ENCODE measurements at places on chromosomes 12 and 14.

DNA sequence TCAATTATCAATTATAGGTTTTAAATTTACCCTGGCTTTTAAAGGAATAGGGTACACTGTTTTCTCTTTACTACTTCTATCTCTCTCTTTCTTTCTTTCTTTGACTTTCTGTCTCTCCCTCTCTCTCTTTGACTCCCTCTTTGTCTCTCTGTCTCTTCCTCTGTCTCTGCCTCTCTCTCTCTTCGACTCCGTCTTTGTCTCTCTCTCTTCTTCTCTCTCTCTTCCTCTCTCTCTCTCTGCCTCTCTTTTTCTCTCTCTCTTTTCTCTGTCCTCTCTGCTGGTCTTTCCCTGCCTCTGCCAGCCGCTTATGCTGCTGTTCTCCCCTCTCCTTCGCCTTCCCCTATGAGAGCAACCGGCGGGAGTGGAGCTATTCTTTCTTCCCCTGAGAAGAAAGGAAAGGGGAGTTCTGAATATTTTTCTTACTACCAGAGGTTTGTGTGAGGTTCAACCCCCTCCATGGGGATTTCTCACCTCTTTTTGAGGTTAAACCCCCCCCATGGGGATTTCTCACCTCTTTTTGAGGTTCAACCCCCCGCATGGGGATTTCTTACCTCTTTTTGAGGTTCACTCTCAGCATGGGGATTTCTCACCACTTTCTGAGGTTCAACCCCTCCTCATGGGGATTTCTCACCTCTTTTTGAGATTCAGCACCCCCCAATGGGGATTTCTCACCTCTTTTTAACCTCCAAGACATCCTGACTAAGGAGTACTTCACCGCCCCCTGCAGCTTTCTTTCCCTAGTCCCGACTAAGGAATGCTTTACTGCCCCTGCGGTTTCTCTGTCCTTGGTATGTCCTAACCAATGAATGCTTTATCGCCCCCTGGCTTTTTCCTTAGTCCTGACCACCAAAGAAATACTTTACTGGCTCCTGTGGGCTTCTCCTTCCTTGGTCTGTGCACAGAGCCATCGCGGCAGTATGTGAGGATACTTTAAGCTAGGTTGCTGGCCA, 27.4 kb upstream of the DDHD1 start:
- peak; percentile 29 for DNase-seq

- no peak for DNase-seq
Observed at GRCh38 chr12:51593539-51593938, 2.5 kb downstream of the SCN8A start.

DNA sequence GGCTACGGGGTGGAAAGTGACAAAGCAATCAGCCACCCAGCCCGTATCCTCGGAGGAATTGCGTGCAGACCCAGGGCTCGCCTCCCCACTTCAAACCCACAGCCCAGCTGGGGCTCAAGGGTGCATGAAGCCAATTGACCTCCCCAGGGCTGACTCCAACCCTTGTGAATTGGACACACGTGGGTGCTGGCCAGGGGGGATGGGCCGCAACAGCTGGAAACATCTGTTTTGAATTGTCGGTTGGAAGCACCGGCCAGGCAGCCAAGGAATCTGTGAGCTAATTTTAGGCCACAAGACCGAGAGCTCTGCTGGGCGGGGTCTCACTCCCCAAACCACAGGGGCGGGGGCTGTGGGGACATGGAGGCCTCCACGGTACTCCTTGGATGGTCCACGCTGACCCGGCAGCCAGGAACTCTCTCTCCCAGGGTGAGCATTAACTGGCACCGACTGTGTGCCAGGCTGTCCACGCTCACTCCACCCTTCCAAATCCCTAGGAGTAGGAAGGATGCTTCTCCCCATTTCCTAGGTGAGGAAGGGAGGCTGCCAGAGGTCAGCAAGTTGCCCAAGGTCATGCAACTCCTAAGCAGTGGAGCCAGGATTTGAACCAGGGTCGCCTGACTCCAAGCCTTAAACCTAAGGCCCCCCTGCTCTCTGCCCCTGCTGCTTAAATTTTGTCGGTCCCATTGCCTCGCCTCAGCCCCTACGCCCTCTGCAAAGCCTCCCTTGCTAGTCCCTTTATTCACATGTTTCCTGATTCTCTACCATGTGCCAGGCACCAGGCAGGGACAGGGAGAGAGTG, 11.9 kb upstream of the TMEM119 start:
- no peak for DNase-seq

DNA sequence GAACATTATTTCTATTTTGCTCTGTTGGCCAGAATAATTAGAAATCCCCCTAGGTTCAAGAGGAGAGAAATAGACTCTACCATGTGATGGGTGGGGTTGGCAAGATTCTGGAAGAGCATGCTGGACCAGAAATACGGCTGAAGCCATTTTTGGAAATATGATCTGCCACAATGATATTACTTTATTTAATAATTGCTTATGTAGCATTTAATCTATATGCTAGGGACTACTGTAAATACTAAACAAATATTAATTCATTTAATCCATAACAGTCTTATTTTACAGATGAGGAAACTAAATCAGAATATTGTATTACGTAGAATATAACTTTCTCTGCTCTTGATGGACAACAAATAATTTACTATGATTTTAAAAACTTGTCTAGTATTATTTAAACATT, 193.7 kb downstream of the RAD51B start:
- no peak for DNase-seq

GRCh38 chr12:3172124-3173007, 95.2 kb downstream of the TSPAN9 start:
- DNase-seq, result no peak

- DNase-seq, result no peak
Observed at GRCh38 chr14:32494609-32495434, 165.7 kb downstream of the AKAP6 start.

GRCh38 chr12:117646520-117646919, 285.1 kb upstream of the NOS1 start:
- no peak for DNase-seq

DNA sequence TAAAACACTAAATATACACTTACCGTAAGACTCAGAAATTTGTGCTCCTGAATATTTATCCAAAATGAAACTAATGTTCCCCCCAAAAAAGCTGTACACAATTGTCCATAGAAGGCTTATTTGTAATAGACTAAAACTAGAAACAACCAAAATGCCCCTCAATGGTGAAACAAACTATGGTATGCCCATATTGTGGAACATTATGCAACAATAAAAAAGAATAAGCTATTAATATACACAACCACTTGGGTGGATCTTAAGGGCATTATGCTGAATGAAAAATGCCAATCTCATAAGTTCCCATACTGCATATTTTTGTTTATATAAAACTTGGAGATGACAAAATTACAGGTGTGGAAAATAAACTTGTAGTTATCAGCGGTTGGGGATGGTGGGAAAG, 357.4 kb downstream of the KCNH5 start:
- no peak for DNase-seq

GRCh38 chr12:107875786-107876185, 101.3 kb downstream of the ASCL4 start:
- DNase-seq, result no peak

DNA sequence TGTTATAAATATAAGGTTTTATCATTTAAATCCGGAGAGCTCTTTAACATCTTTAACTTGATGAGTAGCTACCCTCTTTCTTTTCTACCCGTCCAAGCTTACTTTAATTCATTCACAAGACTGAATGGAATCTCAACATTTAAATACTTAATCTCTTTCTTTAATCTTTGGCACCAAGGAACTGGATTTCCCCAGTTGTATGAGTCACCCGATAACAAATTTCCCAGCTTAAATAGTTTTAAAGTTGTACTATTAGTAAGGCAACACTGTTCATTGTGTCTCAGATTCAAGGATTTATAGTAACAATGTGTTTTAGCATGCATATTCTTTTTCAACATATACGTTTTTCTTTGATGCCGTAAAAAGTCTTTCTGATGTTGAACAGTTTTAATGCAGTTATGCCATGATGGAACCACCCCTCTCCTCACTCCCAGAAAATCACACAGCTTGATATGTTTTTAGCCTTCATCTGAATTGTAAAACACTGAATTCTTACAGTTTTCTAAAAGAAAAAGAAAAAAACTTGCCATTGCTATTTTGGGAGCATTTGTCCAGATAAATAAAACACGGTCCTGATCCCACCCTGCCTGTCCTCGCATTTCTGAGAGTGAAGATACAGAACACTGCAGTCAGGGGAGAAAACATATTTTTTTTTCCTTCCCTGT, 16.0 kb upstream of the LRP6 start:
- DNase-seq, result no peak

GRCh38 chr12:122137681-122138080, 36.3 kb downstream of the IL31 start:
- no peak for DNase-seq

DNA sequence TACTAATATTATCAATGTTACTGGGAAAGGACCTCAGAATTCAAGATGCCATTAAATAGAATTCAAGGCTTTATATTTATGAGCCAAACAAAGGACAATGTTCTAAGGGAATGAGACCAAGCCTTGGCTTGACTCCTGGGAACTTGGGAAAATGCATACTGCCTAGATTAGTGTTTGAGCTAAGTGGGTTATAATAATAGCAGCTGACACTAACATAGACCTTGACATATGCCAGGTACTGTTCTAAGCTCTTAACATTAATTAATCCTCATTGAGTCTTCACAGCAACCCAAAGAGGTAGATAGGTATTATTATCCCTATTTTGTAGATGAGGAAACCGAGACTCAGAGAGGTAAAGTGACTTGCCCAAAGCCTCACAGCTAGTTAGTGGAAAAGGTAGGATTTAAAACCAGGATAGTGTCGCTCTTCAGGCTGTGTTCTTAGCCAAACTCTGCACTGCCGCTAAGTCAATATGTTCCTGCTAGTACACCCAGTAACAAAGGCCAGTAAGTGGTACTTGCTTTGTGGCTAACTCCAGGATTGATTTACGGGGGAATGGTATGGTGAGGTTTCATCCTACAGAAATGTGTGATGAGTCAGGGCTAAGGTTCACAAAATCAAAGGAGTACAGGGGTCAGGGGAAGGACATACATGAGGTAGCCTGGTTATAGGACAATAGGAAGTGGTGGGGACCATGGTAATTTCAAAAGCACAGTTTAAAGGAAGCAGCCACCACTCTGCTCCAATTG, 35.8 kb upstream of the PRKAB1 start:
- DNase-seq, result no peak

DNA sequence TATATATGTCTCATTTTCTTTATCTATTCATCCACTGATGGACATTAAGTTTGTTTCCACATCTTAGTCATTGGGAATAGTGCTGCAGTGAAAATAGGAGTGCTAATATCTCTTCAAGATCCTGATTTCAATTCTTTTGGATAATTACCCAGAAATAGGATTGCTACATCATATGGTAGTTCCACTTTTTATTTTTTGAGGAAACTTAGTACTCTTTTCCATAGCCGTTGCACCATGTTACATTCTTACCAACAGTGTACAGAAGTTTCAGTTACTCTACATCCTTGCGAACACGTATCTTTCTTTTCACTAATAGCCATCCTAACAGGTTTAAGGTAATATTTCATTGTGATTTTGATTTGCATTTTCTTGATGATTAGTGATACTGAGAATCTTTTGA, 29.8 kb downstream of the TESPA1 start:
- DNase-seq, result no peak

GRCh38 chr12:113766131-113766878, 199.8 kb downstream of the RBM19 start:
- DNase-seq, result no peak

DNA sequence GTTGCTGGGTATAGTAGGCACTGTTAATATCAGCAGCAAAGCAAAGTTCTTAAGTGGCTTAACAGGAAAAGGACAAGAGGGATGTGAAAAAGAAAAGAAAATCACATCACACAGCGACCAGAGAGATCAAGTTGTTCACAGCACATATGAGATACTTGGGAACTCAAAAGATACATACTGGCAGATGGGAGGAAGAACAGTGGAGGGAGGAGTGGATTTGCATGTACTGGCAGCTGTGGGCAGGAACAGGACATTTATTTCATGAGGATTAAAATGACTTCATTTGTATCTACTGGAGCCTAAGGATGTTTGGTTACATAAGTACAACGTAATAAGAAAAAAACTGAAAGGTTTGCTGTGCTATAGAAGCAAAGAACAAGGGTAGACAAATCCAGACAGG, 136.5 kb upstream of the IFNG-AS1 start:
- no peak for DNase-seq

DNA sequence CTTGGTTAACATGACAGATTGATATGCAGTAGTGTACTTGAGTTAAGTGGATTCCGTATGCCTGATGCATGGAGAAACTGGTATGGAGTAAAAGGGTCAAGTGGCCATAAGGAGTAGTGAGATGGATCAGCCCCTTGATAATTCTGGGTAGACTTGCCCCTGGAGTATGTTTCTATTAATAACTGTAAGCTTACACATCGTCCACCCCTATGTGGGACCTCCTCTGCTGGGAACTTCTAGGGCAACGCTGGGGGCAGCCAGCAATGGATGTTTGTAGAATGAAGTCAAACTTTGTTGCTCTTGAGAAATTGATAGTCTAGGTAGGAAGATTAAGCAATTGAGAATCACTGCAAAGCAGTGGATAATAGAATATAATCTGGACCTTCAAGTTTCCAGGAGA, 3.5 kb downstream of the C12orf75 start:
- DNase-seq, result no peak

DNA sequence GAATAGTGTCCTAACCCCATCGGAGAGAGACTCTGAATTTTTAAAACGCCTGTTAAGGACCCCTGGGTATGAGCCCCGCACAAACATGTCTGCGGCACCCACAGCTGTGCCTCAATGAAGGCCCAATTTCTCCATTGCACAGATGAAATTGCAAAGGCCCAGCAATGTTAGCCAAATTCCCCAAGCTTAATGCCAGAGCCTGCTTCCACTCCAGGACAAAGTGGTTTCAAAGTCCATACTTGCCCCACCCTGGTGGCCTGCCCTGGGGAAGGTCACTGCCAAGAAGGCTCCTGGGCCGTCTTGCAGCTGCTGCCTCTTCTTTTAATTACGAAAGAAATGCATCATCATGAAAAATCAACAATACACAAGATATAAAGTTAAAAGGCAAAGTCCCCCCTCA, 1179.7 kb downstream of the VRK1 start:
- DNase-seq, result no peak

DNA sequence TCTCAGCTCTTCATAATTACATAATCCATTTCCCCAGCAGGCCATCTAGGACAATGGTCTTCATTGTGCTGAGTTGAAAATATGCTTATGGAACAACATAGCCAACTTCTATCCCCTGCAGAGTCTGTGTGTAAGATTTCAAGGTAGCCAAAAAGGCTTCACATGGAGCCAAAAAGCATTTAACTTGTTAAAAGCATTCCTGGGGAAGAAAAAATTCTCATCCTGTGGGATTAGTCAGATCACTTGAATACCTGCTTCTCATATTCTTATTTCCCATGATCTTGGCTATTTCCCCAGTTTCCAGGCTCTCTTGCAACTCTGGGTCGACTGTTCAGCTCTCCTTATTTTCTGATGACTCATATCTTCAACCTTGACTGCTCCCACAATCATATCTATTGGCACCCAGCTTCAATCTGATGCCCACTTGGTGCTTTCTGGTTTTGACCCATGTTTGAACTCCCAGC, 178.9 kb downstream of the KLHL28 start:
- no peak for DNase-seq

- DNase-seq, result no peak
Observed at GRCh38 chr12:30010071-30011052, 226.6 kb upstream of the TMTC1 start.

Data from stimulated activated CD8-positive, alpha-beta memory T cell treated with anti-CD3 and anti-CD28 coated beads, Interleukin-7, amount 100 ng/mL, for 4 hours (primary cell).